MCF 10A (cell line): ENCODE measurements at places on chromosomes 4 and X.

DNA sequence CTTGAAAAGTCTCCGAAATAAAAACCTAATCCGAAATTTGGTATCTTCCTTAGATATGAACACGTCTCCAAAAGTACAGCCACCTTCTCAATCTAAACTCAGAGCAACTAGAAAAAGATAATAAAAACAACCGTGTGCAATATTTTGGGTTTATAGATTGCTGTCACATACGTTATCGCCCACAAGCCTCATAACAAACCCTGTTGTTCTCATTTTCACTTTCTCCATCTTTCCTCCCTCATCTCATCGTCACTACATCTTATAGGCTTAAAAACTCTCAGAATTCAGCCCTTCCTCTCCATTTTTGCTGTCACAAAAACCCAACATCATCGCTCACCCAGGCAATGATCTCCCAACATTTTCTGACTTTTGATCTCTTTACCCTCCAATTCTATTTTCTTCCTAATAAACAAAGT, 448 bp upstream of the SCFD2 start:
- no peak for DNase-seq

- DNase-seq, result no peak
Measured at GRCh38 chrX:129718676-129719075, 20.1 kb upstream of the XPNPEP2 start.

DNA sequence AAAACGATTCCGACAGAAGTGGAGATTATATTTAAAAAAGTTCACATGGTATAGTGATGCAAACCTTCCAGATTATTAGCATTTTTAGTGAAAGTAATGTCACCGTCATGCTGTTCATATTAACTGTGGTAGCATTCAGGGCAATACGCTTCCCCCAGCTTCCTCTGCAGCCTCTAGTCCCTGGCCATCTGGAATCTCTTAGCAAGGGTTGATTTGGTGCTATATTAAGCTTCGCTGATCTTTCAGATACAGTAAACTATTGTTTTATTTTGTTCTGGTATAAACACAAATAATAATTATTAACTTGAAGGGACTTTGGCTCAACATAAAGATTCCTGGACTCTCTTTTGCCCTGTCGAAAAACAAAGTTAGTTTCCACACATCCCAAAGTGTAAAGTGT, 1080.5 kb upstream of the TENM3 start:
- DNase-seq, result no peak

DNA sequence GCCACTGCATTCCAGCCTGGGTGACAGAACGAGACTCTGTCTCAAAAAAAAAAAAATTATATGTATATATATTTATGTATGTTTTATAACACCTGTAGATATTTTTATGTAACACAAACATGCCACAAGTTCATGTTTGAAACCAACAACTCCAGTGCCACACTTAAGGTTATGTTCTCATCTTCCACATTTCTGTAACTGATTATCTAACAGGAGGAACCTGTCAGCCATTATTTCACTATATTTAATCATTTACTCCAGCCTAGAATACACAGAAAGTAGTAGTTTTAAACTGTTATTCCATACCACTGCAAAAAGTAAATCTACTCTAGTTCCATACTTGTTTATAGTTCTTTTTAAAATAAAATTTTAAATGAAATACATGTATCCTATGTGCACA, 32.3 kb downstream of the MCUB start:
- no peak for DNase-seq

DNA sequence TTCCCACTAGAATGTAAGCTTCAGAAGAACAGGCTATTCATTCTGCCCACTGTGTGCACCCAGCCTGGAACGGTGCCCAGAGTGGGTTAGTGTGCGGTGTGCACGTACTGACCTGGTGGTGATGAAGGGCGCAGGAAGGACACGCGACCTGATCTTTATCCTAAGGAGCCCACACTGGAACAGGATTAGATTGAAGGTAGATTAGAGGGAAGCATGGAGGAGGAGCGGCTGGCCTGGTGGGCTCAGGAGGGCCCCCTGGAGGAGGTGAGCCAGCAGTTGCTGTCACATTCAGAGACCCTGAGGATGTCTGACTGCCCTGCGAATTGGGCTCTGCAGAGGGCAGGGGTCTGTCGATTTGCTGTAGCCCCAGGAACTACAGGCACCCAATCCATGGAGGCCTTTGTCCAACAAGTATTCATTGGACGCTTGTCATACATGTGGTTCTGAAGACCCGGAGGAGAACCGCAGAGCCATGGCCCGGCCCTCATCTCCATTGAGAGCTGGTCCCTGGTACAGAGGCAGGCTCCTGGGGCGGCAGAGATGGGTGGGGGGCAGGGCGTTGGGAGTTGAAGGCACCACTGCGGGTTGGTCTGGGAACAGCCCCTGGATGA, 73.2 kb downstream of the HTRA3 start:
- no peak for DNase-seq

- peak; percentile 71 for DNase-seq
Measured at GRCh38 chrX:131841496-131842437, 181.3 kb upstream of the STK26 start.

- DNase-seq, result no peak
Measured at GRCh38 chrX:52979568-52979967, 21.2 kb upstream of the FAM156A start.

DNA sequence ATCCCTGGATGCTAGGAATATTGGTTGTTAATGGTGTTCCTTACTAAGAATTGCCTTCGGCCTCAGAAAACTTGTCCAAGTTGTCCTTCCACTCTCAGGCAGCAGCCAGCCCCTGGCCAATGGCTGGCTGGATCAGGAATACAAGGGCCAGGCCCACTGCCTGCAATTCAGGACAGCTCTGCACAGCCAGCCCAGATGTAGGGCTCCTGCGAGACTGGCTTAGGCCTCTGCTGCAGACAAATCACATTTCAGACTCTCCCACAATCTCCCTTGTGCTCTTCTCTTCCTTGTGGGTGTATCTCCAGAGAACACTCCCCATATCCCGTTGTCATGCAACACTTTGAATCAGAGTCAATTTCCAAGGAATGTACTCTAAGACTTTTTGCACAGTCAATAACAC, 747.6 kb upstream of the FTHL17 start:
- DNase-seq, result no peak

DNA sequence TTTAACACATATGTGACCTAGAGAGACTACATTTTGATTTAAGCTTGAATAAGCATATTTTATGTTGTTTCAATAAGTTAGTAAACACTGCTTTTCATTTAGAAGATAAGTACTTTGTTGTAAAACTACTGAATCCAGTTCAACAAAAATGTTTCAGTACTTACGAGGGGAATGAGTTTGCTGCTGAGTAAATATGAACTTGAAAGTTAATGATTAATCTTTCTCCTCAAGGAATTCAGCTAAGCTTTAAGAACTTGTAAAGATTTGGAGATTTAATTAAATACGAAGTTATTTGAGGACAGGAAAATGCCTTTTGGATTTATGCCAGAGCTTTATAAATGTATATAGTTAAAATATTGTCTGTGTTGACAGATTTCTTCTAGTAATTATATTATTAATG, 933.0 kb upstream of the LCORL start:
- DNase-seq, result no peak

GRCh38 chrX:136598631-136599030, 49.3 kb upstream of the CD40LG start:
- DNase-seq, result no peak

GRCh38 chr4:92970996-92971395, 667.2 kb downstream of the GRID2 start:
- no peak for DNase-seq

DNA sequence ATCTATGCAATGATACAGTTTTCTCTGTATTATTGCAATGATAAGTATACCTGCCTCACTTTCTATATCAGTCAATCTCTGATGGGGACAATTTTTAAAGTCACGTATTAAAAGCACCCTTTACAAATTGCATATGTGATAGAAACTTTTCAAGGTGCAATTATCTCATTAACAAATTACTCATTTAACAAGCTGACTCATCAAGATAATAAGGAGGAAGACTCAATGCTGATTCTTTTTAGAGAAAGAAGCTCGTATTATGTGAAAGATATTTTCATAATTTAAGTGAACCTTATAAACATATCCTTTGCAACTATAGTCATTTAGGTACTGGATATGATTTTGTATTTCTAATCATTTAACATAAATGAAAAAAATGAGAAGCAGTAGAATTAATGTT, 1080.9 kb upstream of the TENM3 start:
- DNase-seq, result no peak

DNA sequence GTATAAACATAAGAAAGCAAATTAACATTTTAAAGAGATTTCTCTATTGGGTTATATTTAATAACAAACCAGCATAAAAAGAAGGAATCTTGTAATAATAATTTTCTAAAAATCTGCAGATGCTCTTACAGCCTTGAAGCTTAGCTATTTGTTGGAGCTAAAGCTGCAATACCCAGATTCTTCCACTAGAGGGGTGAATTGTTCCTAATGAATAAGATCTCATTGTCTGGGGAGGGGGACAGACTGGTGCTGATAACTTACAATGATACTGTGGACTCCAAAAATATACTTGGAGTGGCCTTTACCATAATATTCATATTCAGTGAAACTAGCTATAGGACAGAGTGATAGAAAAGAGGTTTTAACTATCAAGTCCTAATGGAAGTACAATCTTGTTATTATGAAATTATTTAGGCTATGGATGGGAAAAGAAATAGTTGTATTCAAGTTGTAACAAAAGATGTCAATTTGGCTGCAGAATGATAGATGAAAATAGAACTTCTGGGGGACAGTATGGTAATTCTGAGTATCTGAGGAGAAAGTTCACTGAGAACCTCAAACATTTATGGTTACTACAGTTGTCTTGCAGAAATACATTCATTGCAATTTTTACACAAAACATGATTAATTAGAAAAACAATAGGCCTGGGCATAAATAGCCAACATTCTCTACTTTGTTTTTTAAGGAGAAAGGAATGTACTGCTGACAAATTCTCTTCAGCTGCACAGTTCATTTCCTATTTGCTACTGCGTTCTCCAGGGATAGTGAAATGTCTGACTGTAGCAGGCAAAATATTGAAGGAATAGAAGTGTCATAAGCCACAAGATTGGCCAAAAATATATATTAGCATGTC, 443.3 kb downstream of the GBA3 start:
- DNase-seq, result peak; percentile 64
